ENCODE measurements at places on chromosomes 6 and 20.

DNA sequence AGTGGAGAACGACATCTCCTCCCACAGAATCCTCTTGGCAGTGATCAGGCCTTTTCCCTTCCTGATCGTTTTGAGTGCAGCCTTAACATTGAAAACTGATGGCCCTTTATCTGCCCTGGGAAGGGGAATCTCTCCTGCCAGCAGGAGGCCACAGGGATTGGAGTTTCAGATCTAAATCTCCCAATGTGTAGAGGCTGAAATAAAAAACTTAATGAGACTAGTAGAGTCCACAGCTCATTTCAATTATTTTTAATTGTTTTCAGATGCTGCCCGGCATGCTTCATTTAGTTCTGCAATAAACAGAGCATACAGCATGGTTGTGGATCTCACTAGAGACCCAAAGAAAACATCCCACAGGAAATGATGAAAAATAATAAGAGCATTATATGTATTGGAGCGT lies 662.2 kb upstream of the HS3ST5 start:
- DNase-seq = no peak

GRCh38 chr6:52376763-52377162 lies 14.8 kb downstream of the PAQR8 start:
- DNase-seq = no peak

DNA sequence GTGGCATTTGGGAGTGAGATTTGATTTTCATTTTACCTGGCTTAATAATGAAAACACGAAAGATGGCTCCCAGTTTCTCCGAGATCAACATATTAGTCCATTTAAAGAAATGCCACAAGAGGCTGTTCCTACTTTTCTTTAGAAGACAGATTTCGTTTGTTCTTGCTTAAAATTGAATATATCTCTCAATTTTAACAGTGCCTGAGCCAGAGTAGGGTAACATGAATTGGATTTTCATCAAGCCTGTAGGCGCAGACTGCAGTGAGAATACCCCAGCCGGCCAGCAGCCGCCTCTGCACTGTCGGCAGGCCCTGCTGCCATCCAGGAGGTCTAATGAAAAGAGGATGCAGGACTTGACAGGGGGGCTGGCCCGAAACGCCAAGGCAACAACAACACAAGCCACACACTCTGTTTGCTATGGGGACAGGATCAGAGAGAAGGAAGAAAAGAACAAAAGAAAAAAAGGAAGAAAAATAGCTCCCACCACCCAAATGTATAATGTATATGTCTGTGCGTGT lies 72.5 kb downstream of the PPP1R3G start:
- no peak for DNase-seq

- no peak for DNase-seq
These were observed 18.9 kb upstream of the SLC22A2 start for GRCh38 chr6:160277546-160277945.

- no peak for DNase-seq
These were observed 34.4 kb downstream of the RRBP1 start for GRCh38 chr20:17647391-17648314.

GRCh38 chr6:56714982-56715456 lies 72.3 kb upstream of the DST start:
- peak; percentile 87 for DNase-seq

- DNase-seq = no peak
These were observed 57.4 kb upstream of the EDN3 start for GRCh38 chr20:59242714-59243626.

DNA sequence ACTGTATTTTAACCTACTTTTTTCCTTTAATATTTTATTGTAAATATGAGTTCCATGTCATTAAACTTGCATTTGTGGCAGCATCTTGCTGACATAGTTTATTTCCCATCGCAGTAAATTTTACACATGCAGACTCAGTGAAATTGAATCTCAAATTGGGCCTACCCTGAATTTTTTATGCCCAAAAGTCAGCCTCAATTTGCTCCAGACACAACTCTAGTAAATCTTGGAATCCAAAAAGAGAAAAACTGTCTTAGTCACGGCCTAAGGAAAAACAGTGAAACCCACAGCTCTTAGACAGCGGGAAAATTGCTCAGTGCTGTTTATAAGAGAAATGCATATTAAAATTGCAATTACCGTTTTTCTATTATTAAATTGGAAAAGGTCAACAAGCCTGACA lies 85.3 kb upstream of the PCSK2 start:
- no peak for DNase-seq

DNA sequence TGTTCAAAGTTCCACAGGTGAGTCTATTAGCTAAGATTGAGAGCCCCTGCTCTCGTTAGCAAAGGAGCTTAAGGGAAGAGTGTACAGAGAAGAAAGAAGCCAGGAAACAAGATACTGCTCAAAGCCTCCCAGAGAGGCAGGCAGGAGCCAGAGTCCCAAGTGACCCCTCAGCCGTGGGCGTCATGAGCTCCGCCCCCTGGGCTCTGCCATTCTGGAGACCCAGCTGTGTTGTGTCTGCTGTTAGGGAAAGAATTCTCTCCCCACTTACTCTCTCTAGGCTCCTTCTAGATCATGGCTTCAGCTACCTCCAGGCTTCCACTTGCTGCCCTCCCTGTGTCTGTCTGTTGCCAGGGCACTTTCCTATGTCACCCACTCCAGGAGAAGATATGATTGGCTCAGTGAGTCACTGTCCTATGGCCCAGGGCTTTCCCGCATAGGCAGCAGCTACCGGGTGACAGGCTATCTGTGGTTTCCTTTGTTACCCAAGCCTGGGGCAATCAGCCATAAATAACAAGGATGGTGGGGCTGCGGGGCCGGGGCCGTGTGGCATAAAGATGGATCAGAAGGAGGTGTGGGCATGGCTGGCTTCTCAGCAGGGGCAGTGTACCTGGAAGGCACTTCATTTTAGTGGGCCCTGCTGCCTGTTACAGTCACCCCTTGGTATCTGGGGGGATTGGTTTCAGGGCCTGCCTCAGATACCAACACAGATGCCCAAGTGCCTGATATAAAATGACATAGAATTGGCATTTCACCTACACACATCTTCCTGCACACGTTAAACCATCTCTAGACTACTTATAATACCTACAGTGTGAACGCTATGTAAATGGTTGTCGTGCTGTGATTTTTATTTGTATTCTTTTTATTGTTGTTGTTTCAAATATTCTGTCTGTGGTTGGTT lies 118.9 kb downstream of the ARMC2 start:
- peak; percentile 70 for DNase-seq

DNA sequence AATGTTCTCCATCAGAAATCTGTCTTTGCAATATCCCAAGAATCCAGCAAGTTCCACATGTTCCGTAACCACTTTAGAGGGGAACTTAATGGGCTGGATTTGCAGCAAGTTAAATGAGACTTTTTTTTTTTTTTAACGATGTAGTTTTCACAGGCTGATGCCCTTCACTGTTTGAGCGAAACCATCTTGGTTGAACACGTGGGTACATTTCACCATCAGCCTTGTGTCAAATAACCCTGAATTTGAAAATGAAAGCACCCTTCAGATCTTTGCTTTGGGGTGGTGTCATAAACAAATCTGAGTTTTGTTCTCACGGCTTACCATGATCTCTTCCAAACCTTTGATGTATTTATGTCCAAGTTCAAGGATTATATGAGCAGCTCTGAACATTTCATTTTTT lies 73.7 kb upstream of the EXOC2 start:
- DNase-seq = no peak

- DNase-seq = peak; percentile 40
These were observed 23.7 kb downstream of the PLCB1 start for GRCh38 chr20:8155812-8156211.
